ENCODE measurements at places on chromosomes 12 and 14.

GRCh38 chr12:131628023-131628740 lies 82.7 kb upstream of the SFSWAP start:
- no peak for DNase-seq

DNA sequence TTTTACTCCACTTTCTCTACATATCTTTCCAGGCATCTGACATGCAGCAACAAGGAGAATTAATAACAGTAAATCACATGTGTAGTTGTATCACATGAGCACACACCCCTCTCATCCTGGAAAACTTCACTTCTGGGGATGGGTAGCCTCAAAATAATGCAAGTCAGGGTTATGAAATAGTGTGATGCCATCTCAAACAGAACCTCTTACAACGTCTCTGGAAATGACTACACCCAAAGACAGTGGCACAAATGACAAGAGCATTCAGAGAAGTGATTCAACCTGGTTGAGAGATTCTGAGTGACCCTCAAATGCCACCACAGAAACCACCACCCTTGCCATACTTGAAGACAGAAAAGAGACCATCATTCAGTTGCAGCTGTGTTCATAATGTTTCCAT lies 2.8 kb downstream of the DIO2 start:
- DNase-seq: no peak

GRCh38 chr14:90274019-90274418 lies 17.7 kb downstream of the PSMC1 start:
- DNase-seq: no peak

DNA sequence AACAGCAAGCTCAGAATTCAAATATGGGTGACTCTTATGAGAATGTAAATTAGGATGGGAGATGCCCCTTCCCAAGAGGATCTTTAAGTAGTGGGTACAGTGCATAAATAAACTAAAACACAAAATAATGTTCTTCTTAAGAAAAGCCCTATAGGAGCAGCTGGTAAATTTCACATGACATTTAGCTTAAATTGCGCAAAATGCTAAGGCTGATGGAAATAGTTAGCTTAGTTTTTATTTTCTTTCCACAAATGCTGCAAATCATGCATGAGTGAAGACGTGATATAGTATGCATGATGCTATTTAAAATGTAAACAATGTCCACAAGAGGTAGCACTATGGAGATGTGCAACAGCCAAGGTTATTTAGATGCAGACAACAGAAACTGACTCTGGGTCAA lies 328.1 kb downstream of the ATP23 start:
- DNase-seq: no peak

DNA sequence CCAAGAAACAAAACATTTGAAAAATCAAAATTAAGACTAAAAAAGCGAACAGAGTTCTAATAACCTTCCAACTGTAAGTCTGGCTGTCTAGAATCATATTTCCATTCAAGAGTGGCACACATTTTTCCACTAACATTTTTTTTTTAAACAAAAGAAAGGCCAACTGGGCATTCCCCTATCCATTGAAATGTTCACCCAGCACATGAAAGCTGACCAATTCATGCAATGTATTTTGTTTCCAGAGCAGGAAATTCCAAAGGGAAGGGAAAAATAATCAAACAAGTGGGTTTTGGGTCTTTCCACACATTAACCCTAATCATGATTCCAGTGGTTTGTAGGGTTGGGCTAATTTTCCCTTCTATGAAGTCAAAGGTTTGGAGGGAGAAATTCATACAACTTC lies 206.5 kb downstream of the CALM1 start:
- DNase-seq: no peak

DNA sequence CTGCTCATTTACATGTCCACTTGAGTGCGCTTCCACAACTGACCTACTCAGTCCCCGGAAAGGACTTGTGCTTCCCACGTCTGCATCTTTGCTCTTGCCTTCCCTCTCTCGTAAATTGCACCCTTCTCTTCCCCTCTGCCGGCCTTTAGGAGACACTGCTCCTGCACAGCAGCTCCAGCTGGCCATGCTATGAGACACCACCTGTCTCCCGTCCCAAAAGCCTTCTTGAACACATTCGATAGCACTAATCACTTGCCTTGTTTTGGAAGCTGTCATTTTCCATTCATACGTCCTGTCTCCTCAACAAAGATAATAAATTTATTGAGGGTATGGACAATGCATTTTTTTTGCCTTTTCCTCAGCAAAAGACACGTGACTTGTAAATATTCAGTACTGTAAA lies 15.7 kb upstream of the KCNA1 start:
- DNase-seq: no peak

- DNase-seq: no peak
Observed at GRCh38 chr12:107223821-107224220, 130.5 kb upstream of the CRY1 start.

All from AG09319 (cell line).